ENCODE measurements at places on chromosomes 16 and 17. TPM values are rescaled to one million over a fixed set of nuclear protein-coding genes. Genes with fewer than 3 reads are reported as not detected.

GRCh38 chr16:23373436-23374219 is 71.5 kb downstream of the SCNN1B start:
- DNase-seq, result no peak

GRCh38 chr17:56011406-56012131 is 141.7 kb upstream of the ANKFN1 start:
- no peak for DNase-seq

CSH2 gene
- total RNA-seq, result not detected

GRCh38 chr17:2798188-2798587 is 1.9 kb downstream of the RAP1GAP2 start:
- DNase-seq, result no peak

BCO1 gene
- not detected for total RNA-seq

GRCh38 chr17:51154176-51154575 is 817 bp downstream of the NME1 start:
- DNase-seq, result no peak

DNA sequence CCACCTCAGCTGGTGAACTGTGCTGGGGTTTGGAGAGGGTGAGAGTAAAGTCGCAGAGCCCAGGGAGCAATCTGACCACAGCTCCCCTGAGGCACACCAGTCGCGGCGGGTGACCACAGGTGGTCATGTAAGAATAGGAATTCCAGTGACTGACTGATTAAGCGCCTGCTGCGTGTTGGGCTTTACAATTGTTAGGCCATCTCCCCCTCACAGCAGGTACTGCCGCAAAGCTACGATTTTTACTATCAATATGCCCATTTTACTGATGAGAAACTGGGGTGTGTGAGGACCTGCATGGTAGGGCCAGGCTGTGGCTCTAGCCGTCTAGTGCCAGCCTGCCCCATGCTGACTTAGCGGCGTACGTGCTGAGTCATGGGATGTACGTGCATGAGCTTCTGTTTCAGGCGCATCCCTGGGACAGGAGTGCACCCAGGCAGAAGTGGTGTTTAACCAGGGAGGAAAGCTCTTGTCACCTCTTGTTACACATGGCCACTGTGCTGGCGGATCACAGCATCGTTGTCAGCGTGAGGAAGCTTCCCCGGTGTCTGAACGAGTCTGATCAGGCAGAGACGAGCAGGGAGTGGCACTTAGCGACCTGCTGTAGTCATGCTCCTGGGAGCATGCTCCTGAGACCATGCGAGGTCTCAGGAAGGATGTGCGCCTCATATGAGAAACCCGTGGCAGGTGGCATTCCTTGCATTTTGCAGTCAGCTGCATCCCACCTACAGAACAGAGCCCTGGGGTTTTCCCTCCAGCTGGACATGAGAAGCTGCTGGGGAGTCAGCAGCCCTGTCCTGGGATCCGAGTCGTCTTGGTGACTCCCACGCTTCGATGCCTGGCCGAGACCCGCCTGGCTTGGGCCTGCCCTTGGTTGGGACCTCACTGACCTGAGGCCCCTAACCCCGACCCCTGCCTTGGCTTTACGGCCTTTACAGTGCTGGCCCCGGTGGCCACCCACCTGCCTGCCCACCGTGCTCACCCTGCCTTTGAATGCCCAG is 163.7 kb upstream of the CHMP6 start:
- DNase-seq, result no peak

GRCh38 chr17:83187782-83188311 is 108.4 kb downstream of the METRNL start:
- DNase-seq, result no peak

DNA sequence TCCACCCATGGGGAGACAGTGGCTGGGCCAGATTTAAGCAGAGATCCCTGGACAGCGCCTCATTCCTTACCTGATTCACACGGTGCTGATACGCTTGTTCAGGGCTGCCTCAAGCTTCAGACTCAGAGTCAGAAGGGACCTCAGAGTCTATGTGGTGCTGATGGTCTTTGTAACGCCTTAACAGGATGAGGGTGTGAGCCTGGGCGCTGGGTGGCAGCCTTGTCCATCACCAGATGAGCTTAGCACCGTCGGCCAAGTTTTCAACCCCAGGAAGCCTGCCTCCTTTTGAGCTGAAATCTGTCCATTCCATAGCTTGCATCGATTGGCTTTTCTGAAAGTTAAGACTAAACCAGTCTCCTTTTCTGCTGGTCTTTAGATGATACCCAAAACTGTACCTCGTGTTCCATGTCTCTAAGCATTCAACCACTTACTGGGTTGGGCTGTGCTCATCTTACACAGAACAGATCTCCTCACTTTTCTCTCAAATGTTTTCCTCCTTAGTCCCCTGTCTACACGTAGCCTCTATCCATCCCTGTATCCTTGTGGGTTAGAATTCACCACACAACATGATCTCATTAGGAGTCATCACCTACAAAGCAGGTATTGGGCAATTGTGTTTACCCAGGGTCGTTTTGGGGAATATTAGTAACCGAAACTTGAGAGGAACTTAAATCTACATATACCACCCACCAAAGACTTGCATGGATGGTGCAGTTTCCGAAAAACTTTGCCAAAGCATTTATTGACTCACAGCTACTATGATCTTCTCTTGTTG is 573.4 kb downstream of the CDH13 start:
- no peak for DNase-seq

DNA sequence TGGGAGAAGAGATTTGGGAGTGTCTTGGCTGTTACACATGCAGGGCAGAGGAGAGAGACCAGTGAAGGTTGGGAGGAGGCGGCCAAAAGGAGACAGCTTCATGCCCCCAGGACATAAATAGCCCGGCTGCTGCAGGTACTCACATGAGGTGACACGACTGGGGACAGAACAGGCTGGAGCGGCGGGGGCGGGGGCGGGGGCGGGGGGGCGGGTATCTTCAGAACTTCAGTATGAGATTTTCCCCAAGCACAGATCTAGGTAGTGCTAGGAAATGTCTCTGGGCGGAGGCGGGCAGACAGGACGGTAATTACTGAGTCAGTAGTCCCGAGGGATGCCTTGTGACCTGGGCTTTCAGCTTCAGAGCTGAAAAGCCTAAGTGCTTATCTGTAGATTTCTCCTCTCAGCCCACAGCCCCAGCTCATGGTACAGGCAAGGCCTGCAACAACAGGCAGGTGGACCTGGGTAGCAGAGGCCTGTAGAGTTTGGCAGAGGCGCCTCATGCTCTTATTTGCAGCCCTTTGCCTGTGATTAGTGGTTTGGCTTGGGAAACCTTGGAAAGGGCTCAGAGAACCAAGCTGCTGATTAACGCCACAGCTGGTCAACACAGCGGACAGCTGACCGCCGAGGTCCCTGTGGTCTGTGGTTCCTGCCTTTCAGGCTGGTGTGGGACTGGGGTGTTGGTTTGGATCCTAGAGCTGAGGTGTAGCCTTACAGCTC is 24.5 kb downstream of the UNK start:
- peak; percentile 72 for DNase-seq
